ENCODE measurements at places on chromosomes 7 and 10. TPM values are rescaled to one million over a fixed set of nuclear protein-coding genes. Genes with fewer than 3 reads are reported as not detected.
A peak's percentile ranks its signal among the peaks of the same experiment; 100 is the strongest.

KCP gene
- 0.15 TPM for polyA plus RNA-seq

ZNF107 gene
- polyA plus RNA-seq: 8.9 TPM

NRP1 gene
- polyA plus RNA-seq: not detected

GRCh38 chr10:30092151-30092790 lies 32.9 kb upstream of the JCAD start:
- H3K4me3 ChIP-seq: no peak overlapping the region
- no peaks in the 10 kb centered on the region for H3K36me3 ChIP-seq
- DNase-seq: no peak
- no peak overlapping the region for H3K27ac ChIP-seq
- H3K4me1 ChIP-seq: no peaks in the 10 kb centered on the region

DNA sequence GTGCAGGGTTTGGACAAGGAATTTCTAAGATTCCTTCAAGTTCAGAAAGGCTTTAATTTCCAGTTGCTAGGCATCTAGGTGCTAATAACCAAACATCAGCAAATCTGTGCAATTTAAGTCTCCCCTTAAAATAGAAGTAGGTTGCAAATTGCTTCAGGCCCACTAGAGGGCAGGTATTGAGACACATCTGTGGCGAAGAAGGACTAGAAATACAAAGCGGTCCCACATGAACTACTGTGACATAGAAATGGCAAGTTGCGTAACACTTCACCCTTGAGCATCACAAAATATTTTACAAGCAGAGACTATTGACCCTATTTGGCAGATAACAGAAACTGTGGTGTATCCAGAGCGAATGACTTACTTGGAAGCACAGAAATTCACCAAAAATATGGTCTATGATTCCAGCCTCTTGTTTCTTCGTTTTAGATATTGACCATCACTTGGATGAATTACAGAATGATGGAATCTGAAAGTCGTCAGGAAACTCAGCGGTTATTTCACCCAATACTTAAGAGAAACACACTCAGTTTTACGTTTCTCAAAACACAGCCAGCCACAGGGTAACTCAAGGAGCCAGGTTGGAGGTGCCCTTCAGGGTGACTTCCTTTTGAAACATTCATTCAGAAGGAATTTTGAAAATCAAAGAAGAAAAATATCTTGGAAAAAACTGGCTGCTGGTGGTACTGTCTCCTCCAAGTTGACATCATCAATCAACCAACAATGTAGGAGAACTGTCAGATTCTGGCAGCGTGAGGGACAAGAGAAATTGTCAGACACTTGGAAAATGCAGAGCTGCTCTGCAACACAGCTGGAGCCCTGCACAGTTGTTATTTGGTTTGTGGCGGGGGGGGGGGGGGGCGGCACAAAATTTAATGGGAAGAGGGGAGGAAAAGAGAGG lies 256.3 kb upstream of the MINDY3 start:
- H3K4me3 ChIP-seq: no peak overlapping the region
- no peaks in the 10 kb centered on the region for H3K27me3 ChIP-seq
- H3K36me3 ChIP-seq: no peaks in the 10 kb centered on the region
- no peak overlapping the region for H3K27ac ChIP-seq
- peak; percentile 15 for DNase-seq
- no peaks in the 10 kb centered on the region for H3K4me1 ChIP-seq

- no peak overlapping the region for H3K27ac ChIP-seq
- H3K4me3 ChIP-seq: no peak overlapping the region
- no peaks in the 10 kb centered on the region for H3K27me3 ChIP-seq
- no peaks in the 10 kb centered on the region for H3K36me3 ChIP-seq
- no peak for DNase-seq
Measured at GRCh38 chr10:49599546-49599945, 10.6 kb upstream of the SLC18A3 start.

GRCh38 chr7:8125680-8126444 lies 136.1 kb downstream of the ICA1 start:
- peaks cover 2% of the 10 kb centered on the region for H3K4me1 ChIP-seq
- H3K27ac ChIP-seq: no peak overlapping the region
- no peak for DNase-seq
- no peaks in the 10 kb centered on the region for H3K27me3 ChIP-seq

DNA sequence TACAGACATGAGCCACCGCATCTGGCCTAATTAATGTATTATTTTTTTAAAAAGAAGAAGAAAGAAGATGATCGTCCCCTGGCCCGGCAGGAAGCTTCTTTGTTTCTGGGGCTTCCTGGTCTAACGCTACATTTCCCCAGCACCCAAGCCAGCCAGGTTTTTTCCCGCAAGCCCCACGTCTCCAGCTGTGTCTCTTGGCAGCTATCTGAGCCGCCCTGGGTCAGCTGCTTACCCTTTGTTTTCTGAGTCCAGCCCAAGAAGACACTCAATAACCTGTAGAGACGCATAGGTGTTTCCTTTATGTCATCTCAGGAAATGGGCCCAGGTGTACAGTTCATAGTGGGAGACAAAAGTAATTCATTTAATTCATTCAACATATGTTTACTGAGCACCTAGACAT lies 110.2 kb downstream of the MTPAP start:
- no peaks in the 10 kb centered on the region for H3K36me3 ChIP-seq
- H3K27ac ChIP-seq: no peak overlapping the region
- H3K27me3 ChIP-seq: no peaks in the 10 kb centered on the region
- no peaks in the 10 kb centered on the region for H3K4me1 ChIP-seq
- no peak for DNase-seq
- no peak overlapping the region for H3K4me3 ChIP-seq

GRCh38 chr10:120381931-120382330 lies 75.1 kb upstream of the PLPP4 start:
- H3K27me3 ChIP-seq: no peaks in the 10 kb centered on the region
- H3K4me1 ChIP-seq: no peaks in the 10 kb centered on the region
- H3K36me3 ChIP-seq: no peaks in the 10 kb centered on the region
- H3K27ac ChIP-seq: no peak overlapping the region
- H3K4me3 ChIP-seq: no peak overlapping the region

DNA sequence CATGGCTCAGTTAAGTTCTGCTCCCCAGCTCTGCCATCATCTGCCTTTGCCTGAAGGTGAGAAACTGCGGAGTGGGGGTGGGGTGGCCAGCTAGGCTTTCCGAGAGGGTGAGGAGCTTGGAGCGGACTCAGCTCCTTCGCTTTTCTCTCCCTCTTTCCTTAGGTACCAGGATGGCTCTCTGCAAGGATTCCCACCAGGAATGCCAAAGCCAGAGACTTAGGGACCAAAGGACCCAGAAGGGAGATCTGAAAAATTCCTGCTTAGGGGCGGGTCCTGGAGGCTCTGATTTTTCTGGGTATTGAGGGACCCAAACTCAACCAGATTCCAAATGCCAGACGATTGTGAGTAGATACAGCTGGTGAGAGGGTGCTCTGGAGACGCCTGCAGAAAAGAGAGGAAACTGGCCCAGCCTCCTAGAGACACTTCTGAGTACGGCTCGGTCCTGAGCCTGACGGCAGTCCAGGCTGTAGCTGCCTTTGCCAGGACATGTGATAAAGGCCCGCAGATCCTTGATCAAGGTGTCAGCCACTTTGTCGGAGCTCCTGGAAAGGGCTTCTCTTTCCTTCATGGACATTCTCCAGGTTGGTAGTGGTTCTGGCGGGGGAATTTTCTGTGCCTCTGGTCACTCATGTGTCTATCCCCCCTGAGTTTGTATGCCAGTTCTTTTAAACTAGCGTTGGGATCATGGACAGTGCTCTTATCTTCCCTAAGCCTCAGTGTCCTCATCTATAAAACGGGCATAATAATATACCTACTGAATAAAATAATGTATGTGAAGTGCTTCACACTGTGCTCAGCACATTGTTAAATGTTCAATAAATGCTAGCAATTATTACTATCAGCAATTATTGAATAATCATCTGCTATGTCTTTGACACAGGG lies 42.5 kb upstream of the BTRC start:
- H3K27me3 ChIP-seq: no peaks in the 10 kb centered on the region
- no peak for DNase-seq
- no peak overlapping the region for H3K4me3 ChIP-seq
- no peaks in the 10 kb centered on the region for H3K36me3 ChIP-seq
- H3K4me1 ChIP-seq: peaks cover 5% of the 10 kb centered on the region
- H3K27ac ChIP-seq: no peak overlapping the region

DNA sequence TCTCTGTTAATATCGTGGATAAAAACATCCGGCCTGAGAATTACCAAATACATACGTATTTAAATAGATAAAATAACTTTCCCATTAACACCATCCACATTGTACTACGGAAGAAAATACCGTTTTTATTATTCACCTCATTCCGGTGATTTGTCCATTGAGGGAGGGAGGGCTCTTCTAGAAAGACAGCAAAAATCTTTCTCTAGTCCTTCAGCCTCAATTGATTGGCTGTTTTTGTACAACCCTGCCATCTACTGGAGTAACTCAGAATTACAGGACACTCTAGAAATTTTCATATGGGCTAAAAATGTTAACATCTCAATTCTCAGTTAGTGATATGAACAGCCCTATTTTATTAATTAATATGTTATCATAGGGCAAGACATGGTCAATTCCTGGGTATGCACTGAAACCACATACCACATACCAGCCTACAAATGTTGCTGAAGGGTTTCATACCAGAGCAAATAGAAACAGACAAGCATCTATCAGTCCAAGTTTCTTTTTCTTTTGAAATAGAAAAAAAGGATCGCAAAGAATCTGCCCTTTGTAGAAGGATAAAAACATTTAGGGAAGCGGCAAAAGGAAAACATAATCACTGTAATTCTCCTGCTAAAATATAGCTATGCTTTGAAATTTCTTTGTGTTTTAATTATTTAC lies 55.8 kb upstream of the CDCA7L start:
- no peaks in the 10 kb centered on the region for H3K36me3 ChIP-seq
- no peak overlapping the region for H3K27ac ChIP-seq
- peak; percentile 66 for DNase-seq
- H3K4me1 ChIP-seq: no peaks in the 10 kb centered on the region
- peaks cover 2% of the 10 kb centered on the region for H3K27me3 ChIP-seq

DNA sequence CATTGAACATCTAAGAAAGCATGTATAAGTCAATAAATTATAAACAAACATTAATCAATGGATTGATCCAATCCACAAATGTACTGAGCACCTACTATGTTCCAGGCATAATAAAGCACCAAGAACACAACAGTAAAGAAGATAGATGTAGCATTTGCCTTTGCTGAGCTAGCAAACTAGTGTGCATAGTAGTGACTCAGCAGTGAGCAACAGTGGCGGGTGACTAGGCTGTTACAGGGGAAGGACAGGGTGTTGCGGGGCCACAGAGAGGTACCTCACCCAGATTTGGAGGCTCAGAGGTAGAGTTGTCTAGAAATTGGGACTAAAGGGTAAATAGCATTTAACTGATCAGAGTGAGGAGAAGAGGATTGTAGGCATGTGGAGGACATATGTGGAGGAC lies 83.6 kb downstream of the NXPH1 start:
- H3K4me3 ChIP-seq: no peak overlapping the region
- no peaks in the 10 kb centered on the region for H3K4me1 ChIP-seq
- H3K36me3 ChIP-seq: no peaks in the 10 kb centered on the region
- no peaks in the 10 kb centered on the region for H3K27me3 ChIP-seq

- H3K36me3 ChIP-seq: no peaks in the 10 kb centered on the region
- peak; percentile 27 for DNase-seq
- no peak overlapping the region for H3K4me3 ChIP-seq
- H3K27ac ChIP-seq: no peak overlapping the region
Measured at GRCh38 chr7:101185258-101185839, 5.3 kb upstream of the NAT16 start.

- H3K27me3 ChIP-seq: no peaks in the 10 kb centered on the region
- H3K27ac ChIP-seq: no peak overlapping the region
- H3K4me3 ChIP-seq: no peak overlapping the region
Measured at GRCh38 chr7:156823435-156823834, 69.5 kb downstream of the LMBR1 start.

GRCh38 chr10:35613597-35614226 lies 8.6 kb downstream of the GJD4 start:
- no peak overlapping the region for H3K4me3 ChIP-seq
- H3K36me3 ChIP-seq: no peaks in the 10 kb centered on the region
- no peak for DNase-seq
- H3K27me3 ChIP-seq: peaks cover 11% of the 10 kb centered on the region
- H3K4me1 ChIP-seq: no peaks in the 10 kb centered on the region
- no peak overlapping the region for H3K27ac ChIP-seq

GRCh38 chr7:24692592-24692991 lies 64.7 kb downstream of the GSDME start:
- H3K27me3 ChIP-seq: no peaks in the 10 kb centered on the region
- no peak overlapping the region for H3K4me3 ChIP-seq
- no peak for DNase-seq
- H3K36me3 ChIP-seq: no peaks in the 10 kb centered on the region

DNA sequence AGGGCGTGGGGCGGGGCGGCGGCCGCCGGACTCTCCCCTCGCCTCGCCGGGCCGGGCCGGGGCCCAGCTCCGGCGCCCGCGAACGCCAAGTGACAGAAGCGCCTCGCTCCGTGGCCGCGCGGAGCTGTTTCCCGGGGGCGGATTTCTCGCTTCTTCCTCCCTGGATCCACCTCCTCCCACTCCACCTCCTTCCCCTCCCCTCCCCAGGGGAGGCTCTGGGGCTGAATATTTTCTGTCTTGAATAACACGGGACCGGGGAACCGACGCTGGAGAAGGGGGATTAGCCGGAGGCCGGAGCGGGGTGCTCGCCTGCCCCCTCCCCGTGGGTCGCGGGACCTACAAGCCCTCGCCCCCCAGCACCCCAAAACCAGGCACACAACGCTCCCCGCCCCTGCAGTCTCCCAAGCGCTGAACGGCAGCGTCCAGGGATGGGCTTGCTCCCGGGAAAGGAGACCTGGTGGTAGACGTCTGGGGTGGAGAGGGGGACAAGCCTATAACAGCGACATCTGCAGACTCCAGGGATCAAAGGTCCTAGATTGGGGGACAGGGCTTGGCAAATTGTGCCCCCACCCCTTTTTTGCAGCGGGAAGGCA lies at the start of gene ARHGAP21:
Gene ARHGAP21, minus strand, starts transcription at position 100 of the 593 bp plus-strand sequence. CDS start 1,988 bp downstream, outside the sequence.
- H3K27ac ChIP-seq: peak within 1 kb of the TSS; percentile 92
- peaks cover 22% of the 10 kb centered on the region for H3K4me1 ChIP-seq

DNA sequence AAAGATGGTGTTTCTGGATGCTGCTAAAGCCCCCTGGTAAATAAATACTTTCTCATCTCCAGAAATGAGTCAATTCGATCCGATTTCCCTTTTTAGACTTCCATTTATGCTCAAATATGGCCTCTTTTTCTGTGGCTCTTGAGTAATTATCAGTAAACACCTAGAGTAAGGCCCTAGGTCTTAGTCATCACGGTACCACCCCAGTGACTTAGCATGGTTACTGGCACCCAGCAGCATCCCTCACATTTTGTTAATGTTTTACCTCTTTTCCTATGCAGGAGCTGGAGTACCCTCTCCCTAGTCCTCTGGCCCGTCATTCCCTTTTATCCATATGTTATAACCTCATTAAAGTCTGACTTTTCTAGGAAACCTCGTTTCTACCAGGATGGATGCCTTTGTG lies 19.5 kb downstream of the CHN2 start:
- no peaks in the 10 kb centered on the region for H3K36me3 ChIP-seq
- no peaks in the 10 kb centered on the region for H3K4me1 ChIP-seq
- no peaks in the 10 kb centered on the region for H3K27me3 ChIP-seq
- DNase-seq: no peak
- H3K27ac ChIP-seq: no peak overlapping the region
- no peak overlapping the region for H3K4me3 ChIP-seq

GRCh38 chr7:78760620-78761355 lies 692.7 kb downstream of the MAGI2 start:
- no peaks in the 10 kb centered on the region for H3K36me3 ChIP-seq
- DNase-seq: no peak
